Pancreas (tissue), 10 donors: ENCODE measurements at places on chromosomes 3 and 15.

DNA sequence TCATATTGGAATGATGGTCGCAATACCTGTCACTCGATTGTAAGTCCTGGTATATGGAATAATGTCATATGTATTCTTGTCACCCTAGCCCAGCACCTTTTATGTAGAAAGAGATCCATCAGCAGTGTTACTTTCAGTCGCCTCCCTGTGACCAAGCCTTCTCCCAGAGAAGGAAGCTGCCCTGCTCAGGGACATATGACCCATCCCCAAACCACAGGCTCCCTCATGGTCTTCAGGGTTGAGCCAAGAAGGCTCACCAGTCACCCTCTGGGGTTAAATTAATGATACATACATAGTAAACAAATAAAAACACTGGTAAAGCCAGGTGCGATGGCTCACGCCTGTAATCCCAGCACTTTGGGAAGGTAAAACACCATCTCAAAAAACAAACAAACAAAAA, 4.6 kb upstream of the MFGE8 start:
- DNase-seq = no peak

DNA sequence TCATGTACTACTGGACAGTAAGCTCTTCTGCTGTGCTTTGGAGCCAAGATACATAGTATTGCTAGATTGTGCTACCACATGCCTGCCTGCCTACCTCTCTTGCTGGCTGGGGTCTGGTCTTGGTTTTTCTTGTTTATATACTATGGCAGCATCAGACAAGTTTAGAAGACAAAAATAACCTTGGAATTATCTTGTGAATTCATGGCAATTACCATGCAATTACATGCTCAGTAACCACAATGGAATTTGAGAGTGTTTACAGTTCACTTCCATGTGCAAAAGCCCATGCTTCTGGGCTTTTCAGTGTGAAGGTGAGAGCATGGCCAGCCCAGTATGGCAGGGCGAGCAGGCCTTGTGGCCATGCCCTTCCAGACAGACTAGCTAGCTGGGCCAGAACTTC, 48.0 kb upstream of the C15orf61 start:
- DNase-seq = no peak

DNA sequence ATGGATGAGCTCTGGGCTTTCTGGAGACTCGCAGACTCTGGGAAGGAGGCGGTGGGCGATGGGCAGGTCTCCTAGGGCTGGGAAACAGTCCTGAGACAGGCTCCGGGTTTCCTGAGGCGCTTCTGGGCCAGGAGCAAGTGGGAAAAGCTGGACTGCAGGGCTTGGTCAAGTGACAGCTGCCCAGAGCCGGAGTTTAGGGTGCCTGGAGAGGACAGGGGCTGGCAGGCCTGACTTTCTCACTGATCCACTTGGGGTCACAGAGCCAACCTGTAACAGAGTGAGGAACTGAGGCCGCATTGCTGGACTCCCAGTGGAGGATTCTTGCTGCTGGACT, 107.9 kb downstream of the APBA2 start:
- DNase-seq = no peak

DNA sequence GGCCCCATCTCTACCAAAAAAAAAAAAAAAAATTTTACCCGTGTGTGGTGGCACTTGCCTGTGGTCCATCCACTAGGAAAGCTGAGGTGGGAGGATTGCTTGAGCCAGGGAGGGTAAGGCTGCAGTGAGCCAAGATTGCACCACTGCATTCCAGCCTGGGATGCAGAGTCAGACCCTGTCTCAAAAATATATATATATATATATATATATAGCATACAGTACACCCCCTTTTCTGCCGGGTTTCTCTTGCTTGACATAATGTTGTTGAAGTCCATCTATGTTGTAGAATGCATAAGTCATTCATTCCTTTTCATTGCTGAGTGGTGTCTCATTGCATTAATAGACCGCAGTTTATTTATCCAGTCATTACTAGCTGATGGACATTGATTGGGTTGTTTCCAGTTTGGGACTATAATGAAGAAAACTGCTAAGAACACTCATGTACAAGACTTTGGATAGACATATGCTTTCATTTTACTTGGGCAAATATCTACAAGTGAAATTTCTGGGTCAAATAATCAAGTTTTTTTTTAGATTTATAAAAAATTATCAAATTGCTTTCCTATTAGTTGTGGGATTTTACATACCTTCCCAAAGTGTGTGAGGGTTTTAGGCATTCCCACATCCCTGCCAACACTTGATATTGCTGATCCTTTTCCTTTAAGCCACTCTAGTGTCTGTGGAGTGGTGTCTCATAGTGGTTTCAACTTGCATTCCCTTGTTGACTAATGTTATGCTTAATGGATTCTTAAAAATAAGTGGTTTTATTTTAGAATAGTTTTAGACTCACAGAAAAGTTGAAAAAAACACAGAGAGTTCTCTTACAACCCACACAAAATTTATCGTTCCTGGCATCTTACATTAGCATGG, 2.1 kb upstream of the PRR20G start:
- DNase-seq = no peak

- DNase-seq = peak; percentile 45
These were observed 17.0 kb downstream of the MAGI1 start for GRCh38 chr3:66021731-66022131.

- no peak for DNase-seq
These were observed 4.5 kb downstream of the MYD88 start for GRCh38 chr3:38142959-38143358.
